ENCODE measurements at places on chromosomes 5 and 9. TPM values are rescaled to one million over a fixed set of nuclear protein-coding genes. Genes with fewer than 3 reads are reported as not detected.
A peak's percentile ranks its signal among the peaks of the same experiment; 100 is the strongest.

DNA sequence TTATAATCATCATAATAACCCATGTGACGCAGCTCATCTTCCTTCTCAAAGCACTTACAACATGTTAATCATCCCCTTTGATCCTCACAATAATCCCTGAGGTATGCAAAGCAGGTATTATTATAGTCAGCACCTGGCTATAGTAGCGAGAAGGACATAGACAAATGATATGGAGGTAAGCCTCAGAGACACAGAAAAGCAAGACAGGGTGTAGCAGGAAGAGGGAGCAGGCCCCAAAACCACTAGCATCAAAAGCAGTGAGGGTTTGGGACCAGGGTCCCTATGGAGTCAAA is 139.2 kb upstream of the SLC30A5 start:
- no peaks in the 10 kb centered on the region for H3K27me3 ChIP-seq
- H3K27ac ChIP-seq: peak overlapping the region; percentile 45
- no peaks in the 10 kb centered on the region for H3K36me3 ChIP-seq

DNA sequence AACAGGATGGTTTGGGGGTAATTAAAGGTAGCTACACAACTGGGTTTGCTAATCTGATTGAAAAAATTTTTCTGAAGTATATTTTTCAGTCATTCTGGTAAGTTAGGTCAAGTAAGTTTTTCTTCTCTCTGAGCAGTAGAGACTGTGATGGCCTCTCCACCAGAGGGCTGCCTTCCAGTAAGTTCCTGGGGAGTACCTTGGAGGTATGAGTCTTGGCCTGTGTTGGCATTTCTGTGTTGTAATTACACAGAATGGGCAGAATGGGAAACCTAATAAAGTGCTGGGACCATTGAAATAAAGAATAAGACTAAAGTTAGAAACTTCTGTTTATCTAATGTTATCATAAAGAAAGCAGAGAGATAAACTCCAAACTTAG is 430.8 kb downstream of the ARHGEF28 start:
- H3K27ac ChIP-seq: no peak overlapping the region
- H3K36me3 ChIP-seq: no peaks in the 10 kb centered on the region
- H3K4me3 ChIP-seq: no peak overlapping the region

DNA sequence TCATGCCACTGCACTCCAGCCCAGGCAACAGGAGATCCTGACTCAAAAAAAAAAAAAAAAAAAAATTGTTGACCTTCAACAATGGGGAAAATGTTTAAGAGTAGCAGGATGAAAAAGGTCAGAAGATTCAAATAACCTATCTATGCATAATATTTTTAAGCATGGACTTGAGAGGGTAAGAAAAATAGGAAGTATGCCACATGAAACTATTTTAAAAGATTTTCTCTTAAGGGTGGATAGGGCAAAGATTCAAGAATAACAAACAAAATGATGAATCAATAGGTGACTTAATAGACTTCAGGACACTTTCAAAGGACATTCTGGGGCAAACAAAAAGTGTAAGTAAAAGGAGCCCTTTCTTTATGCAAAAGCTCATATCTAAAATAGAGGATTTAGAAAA is 3.2 kb downstream of the TEX48 start:
- H3K4me1 ChIP-seq: no peaks in the 10 kb centered on the region
- H3K27me3 ChIP-seq: no peaks in the 10 kb centered on the region
- H3K4me3 ChIP-seq: no peak overlapping the region
- H3K36me3 ChIP-seq: no peaks in the 10 kb centered on the region
- H3K27ac ChIP-seq: no peak overlapping the region
- DNase-seq: no peak

GRCh38 chr9:78072586-78073199 is 41.1 kb upstream of the GNAQ start:
- no peak overlapping the region for H3K4me3 ChIP-seq
- DNase-seq: no peak
- no peaks in the 10 kb centered on the region for H3K36me3 ChIP-seq
- no peaks in the 10 kb centered on the region for H3K27me3 ChIP-seq
- H3K4me1 ChIP-seq: no peaks in the 10 kb centered on the region

Gene GTF2H2
- total RNA-seq: 17.0 TPM

All from esophagus squamous epithelium (tissue), 5 donors.